ENCODE measurements at places on chromosomes 4 and X.

DNA sequence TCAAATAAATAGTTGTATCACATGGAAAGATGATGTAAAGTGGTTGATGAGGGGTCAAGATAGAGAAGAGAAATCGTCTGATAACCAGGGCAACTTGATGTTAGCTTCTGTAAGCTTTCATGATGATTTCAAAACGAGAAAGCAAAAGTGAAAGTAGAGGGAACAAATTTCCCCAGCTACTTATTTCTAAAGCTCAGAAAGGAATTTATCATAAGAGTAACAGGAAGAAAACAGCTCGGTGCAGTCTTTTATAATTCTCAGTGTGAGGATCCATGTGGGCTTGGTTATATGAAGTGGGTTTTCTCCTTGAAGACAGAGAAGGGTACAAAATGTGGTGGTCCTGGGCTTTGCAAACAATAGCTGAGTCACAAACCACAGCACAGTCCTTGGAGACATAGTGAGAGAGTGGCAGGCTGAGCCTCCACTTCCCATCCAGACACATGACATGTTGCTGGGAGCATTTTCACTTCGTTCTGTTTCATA, 32.1 kb upstream of the GLRA2 start:
- no peak for DNase-seq

- DNase-seq: no peak
Observed at GRCh38 chr4:123651066-123651465, 254.5 kb downstream of the SPRY1 start.

- no peak for DNase-seq
Observed at GRCh38 chr4:151744614-151745013, 16.2 kb downstream of the GATB start.

- DNase-seq: no peak
Observed at GRCh38 chr4:67087897-67088296, 457.4 kb downstream of the CENPC start.

DNA sequence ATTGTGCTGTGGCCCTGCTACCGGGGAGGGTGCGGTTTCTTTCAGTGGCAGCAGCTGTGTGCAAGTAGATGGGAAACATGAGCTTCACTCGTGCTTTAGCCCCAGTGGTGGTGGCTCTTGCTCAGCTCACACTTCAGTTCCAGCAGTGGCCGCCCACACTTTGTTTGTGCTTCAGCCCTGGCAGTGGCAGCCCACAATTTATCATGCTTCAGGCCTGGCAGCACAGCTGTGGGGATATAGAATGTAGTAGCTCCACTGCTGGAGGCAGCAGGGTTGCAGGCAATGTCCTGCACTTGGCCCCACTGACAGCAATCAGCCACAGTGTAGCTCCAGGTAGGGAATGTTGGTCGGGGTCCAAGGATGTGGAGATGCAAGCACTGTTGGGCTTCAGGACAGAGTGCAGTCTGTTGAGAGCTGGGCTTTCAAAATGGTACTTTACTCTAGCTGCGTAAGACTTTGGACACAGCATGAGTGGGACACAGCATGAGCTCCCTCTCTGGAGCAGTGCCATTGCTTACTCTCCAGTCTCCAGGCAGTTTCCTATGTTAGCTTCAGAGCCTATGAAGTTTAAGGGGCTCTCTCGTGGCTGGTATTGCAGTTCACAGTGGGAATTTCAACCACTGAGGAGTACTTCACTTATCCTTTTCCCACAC, 413.1 kb downstream of the PDGFC start:
- no peak for DNase-seq

DNA sequence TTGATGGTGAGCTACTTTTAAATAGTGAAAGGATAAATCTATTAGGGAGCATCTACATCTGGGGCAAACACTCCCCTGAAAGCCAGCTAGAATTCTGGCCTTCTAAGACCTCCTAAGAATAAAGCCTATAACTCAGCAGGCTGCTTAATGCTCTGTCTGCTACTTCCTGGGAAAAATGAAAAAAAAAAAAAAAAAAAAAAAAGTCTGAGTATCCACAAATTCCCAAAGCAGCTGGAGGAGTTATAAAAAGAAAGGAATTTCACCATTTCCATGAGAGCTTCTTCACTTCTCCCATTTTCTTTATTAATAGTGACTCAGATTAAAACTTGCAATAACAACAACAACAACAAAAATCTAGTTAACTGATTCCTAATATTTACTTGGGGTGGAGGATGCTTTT, 511.2 kb downstream of the INPP4B start:
- DNase-seq: no peak
